ENCODE measurements at places on chromosomes 11 and 22. TPM values are rescaled to one million over a fixed set of nuclear protein-coding genes. Genes with fewer than 3 reads are reported as not detected.

GRCh38 chr11:129997513-129997912, 5.1 kb downstream of the PRDM10 start:
- no peak overlapping the region for H3K4me3 ChIP-seq
- no peaks in the 10 kb centered on the region for H3K4me1 ChIP-seq
- H3K27me3 ChIP-seq = no peaks in the 10 kb centered on the region
- H3K36me3 ChIP-seq = no peaks in the 10 kb centered on the region
- H3K27ac ChIP-seq = no peak overlapping the region

DNA sequence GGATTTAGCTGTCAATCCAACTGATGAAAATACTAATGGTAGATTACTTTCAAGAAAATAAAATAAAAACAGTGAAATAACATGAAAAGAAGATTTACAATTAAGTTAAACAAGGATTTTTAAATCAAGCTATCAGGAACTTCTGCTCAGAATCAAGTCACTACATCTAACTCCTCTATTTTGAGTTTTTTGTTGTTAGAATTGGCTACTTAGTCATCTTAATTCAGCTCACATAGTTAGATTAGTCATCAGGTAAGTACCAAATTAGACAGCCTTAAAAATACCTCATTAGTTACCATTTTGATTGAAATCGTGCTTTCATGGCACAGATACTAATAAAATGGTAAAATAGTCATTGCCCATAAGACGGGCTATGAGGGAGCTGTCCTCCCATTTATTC, 35.8 kb downstream of the BTG4 start:
- no peaks in the 10 kb centered on the region for H3K36me3 ChIP-seq
- DNase-seq = no peak
- no peak overlapping the region for H3K4me3 ChIP-seq

DNA sequence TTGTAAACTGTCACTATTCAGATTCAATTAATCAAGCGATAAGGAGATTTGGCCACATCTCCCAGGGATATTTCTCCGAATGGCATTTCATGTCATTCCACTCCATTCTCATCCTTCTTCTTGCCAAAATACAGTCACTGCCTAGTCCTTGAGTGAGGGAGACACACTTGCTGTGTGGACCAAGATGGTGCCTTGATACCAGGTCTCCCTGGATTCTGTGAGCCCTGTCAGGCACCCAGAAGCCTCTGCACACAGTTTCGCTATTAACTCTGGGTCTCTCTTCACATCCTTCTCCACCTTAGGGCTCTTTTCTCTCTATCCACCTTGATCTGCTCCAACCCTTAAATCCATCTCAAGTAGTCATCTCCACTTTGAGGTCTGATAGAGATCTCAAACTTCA, 119.9 kb upstream of the LMO1 start:
- H3K4me1 ChIP-seq = no peaks in the 10 kb centered on the region
- no peak overlapping the region for H3K4me3 ChIP-seq
- no peak overlapping the region for H3K27ac ChIP-seq
- no peaks in the 10 kb centered on the region for H3K27me3 ChIP-seq
- no peak for DNase-seq
- no peaks in the 10 kb centered on the region for H3K36me3 ChIP-seq

DNA sequence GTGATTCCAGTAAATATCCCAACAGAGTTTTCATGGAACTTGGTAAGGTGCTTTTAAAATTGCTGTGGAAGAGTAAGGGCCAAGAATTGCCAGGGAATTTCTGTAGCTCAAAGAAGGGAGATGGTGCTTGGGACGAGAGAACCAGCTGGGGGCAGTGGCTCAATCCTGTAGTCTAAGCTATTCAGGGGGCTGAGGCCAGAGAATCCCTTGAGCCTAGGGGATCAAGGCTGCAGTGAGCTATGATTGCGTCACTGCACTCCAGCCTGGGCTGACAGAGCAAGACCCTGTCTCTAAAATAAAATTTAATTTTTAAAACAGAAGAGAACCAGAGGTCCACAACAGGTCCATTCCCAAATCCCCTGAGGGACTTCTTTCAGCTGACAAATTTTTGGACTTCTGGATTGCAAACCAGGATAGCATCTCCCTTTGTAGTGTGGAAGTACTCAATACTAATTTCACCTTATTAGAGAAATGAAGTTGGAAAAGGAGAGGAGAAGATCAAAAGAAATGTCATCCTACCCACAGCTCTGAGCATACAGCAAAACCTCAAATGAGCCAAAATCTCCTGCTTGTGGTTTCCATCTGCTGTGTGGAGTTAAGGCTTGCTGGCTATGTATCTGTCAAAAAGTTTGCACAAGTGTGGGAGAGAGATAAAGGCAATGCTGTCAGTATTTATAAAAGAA, 59.2 kb upstream of the CLPB start:
- no peaks in the 10 kb centered on the region for H3K36me3 ChIP-seq
- no peaks in the 10 kb centered on the region for H3K4me1 ChIP-seq
- H3K27ac ChIP-seq = no peak overlapping the region
- H3K27me3 ChIP-seq = no peaks in the 10 kb centered on the region

DNA sequence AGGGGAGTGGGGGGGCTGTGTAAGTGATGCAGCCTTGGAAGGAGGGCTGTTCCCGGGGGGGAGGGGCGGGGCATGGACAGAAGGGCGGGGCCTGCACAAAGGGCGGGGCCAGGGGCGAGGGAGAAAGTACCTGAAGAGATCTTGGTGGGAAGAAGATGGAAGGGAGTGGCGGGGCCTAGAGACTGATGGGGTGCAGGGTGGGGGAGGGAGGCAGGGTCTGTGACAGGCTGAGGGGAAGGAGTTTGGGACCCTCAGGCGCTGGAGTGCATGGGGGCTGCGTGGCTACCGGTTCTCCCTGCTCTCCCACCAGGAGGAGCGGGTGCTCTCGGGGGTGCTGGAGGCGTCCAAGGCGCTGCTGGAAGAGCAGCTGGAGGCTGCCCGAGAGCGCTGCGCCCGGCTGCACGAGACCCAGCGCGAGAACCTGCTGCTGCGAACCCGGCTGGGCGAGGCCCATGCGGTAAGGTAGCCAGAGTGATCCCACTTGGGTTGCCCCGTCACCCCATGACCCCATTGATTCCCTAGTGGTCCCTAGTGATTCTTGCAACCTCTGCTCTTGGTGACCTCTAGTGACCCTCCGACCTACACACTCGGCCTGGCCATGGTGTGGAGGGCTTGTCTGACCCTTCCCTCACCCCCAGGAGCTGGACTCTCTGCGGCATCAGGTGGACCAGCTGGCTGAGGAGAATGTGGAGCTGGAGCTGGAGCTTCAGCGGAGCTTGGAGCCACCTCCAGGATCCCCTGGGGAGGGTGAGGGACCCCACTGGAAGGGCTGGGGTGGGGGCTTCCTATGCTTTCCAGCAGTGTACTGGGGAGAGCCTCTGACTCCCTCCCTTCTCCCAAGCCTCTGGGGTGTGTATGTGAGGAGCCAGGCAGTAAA, 3.1 kb downstream of the CCDC88B start:
- H3K36me3 ChIP-seq = no peaks in the 10 kb centered on the region
- peak overlapping the region; percentile 42 for H3K4me3 ChIP-seq
- H3K4me1 ChIP-seq = no peaks in the 10 kb centered on the region
- DNase-seq = no peak
- H3K27me3 ChIP-seq = no peaks in the 10 kb centered on the region

DNA sequence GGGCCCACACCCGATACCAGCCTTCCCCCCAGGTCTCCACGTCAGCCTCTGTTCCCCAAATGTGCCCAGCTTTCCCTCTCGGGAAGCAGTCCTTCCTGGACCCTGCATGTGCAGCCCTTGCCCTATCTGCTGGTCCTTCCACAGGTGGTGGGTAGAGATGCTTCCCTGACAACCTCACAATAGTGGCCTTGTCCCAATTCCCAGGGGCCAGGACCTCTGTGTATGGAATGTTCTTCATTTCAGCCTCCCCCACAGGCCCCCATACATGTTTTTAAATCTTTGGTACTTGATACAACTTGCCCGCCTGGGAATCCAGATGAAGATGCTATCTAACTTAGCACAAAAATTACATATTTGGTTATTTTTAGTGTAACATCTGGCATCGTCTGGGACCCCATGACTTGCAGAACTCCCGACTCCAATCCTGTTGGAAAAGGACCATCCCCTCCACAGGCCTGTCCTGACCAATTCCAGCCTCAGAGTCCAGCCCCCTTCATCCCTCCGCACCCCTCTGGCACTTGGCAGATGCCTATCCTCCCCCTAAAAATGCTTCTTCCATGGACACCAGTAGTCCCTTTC, 39.5 kb downstream of the ANO1 start:
- no peak overlapping the region for H3K4me3 ChIP-seq
- no peaks in the 10 kb centered on the region for H3K27me3 ChIP-seq
- H3K36me3 ChIP-seq = no peaks in the 10 kb centered on the region

GRCh38 chr11:108939135-108939534, 274.3 kb downstream of the DDX10 start:
- DNase-seq = no peak
- H3K36me3 ChIP-seq = peaks cover 5% of the 10 kb centered on the region
- H3K27ac ChIP-seq = no peak overlapping the region
- no peaks in the 10 kb centered on the region for H3K27me3 ChIP-seq

GRCh38 chr11:122902951-122903350, 20.4 kb downstream of the JHY start:
- H3K4me3 ChIP-seq = no peak overlapping the region
- H3K4me1 ChIP-seq = no peaks in the 10 kb centered on the region
- no peaks in the 10 kb centered on the region for H3K36me3 ChIP-seq
- H3K27ac ChIP-seq = no peak overlapping the region
- no peak for DNase-seq

DNA sequence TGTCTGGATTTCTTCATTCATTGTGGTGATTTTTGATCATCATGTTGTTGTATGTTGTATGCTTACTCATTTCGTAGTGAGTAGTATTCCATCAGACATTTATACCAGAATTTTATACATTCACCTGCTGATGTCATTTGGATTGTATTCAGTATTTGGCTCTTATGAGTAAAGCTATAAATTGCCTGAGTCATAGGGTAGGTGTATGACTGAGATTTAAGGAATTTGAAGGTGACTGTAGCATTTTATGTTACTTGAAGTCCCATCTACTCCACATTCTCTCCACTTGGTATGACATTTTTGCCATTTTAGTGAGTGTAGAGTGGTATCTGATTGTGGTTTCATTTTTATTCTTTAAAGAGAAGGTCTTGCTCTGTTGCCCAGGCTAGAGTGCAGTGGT, 548.2 kb downstream of the TBC1D22A start:
- DNase-seq = no peak
- H3K36me3 ChIP-seq = no peaks in the 10 kb centered on the region
- H3K27me3 ChIP-seq = no peaks in the 10 kb centered on the region
- no peaks in the 10 kb centered on the region for H3K4me1 ChIP-seq
- no peak overlapping the region for H3K27ac ChIP-seq

DNA sequence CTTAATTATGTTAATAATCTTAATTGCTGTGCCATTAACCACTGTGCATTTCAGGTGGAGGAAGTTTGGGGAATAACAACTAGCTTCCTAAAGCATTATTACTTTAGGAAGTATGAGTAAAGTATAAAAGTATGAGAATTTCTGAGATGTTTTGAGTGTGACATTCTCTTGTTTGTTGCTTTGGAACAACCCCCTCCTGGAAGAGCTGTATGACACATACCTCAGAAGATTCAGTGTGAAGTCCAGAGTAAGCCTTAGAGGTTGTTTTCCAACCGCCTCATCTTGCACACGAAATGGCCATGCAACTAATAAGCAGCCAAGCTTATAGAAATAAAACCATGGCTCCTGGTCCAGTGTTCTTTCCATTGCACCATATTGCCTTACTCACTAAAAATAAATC, 21.7 kb downstream of the CCDC81 start:
- no peaks in the 10 kb centered on the region for H3K36me3 ChIP-seq
- no peak overlapping the region for H3K4me3 ChIP-seq
- DNase-seq = no peak

- no peak overlapping the region for H3K27ac ChIP-seq
- H3K27me3 ChIP-seq = no peaks in the 10 kb centered on the region
- no peak for DNase-seq
- H3K4me1 ChIP-seq = no peaks in the 10 kb centered on the region
- no peak overlapping the region for H3K4me3 ChIP-seq
- H3K36me3 ChIP-seq = no peaks in the 10 kb centered on the region
These were observed 8.7 kb downstream of the MMP26 start for GRCh38 chr11:4713241-4713640.

GRCh38 chr22:20423906-20424551, 13.6 kb downstream of the SCARF2 start:
- H3K36me3 ChIP-seq = peaks cover 3% of the 10 kb centered on the region
- no peaks in the 10 kb centered on the region for H3K27me3 ChIP-seq
- H3K27ac ChIP-seq = peak overlapping the region; percentile 20
- no peaks in the 10 kb centered on the region for H3K4me1 ChIP-seq
- H3K4me3 ChIP-seq = no peak overlapping the region
- no peak for DNase-seq

- DNase-seq = no peak
- H3K36me3 ChIP-seq = peaks cover 7% of the 10 kb centered on the region
- H3K4me1 ChIP-seq = no peaks in the 10 kb centered on the region
- H3K27ac ChIP-seq = peak overlapping the region; percentile 34
- no peaks in the 10 kb centered on the region for H3K27me3 ChIP-seq
These were observed 3.7 kb upstream of the RELT start for GRCh38 chr11:73372375-73372993.

- H3K4me3 ChIP-seq = no peak overlapping the region
- no peak overlapping the region for H3K27ac ChIP-seq
- H3K36me3 ChIP-seq = peaks cover 16% of the 10 kb centered on the region
- no peak for DNase-seq
- peaks cover 20% of the 10 kb centered on the region for H3K4me1 ChIP-seq
- H3K27me3 ChIP-seq = no peaks in the 10 kb centered on the region
These were observed 57.3 kb downstream of the PPP6R2 start for GRCh38 chr22:50400406-50400805.

DNA sequence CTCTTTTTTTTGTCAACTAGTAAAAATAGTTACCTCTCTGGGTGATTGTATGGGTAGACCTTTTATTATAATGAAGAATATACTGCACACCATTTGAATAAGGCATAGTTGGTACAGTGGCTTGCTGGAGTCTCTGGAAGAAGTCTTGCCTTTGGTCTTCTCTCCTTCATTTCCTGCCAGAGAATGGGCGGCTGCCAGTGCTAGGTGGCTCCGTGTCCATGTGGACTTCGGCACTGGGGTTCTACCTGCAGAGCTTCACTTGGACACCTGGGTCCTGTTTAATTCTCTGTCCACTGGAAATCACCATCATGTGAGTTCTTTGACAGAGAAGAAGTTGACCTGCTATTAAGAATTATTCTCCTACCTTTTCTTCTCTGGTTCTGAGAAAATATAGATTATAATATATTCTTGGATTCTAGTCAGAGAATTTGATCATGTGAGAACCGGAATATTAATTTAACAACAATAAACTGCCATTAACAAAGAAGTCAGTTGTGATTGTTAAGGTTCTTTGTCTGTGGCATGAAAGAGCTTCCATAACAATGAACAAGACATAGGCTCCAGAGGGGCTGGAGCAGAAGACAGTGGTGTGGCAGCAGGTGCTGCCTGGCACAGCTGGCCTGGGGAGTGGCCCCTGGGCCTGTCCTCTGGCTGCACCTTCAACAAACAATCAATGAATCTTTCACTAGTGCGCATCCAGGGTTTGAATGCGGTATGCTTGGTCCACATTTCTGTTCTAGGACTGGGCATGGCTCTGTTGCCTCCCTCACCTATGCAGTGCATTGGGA, 77.5 kb downstream of the PPFIBP2 start:
- no peak overlapping the region for H3K4me3 ChIP-seq
- no peaks in the 10 kb centered on the region for H3K36me3 ChIP-seq
- H3K27me3 ChIP-seq = no peaks in the 10 kb centered on the region
- no peaks in the 10 kb centered on the region for H3K4me1 ChIP-seq
- DNase-seq = peak; percentile 40

The OR6T1 gene
- not detected for total RNA-seq

The TYR gene
- not detected for total RNA-seq

The ADSL gene
- total RNA-seq = 41.8 TPM

The DENND6B gene
- total RNA-seq = 1.0 TPM

The GGTLC2 gene
- not detected for total RNA-seq

The CHKA gene
- 6.1 TPM for total RNA-seq

The C11orf97 gene
- not detected for total RNA-seq

The SMTNL1 gene
- total RNA-seq = not detected

The POU2AF2 gene
- not detected for total RNA-seq

The PACSIN3 gene
- 186 TPM for total RNA-seq
